LHCN-M2 (cell line): ENCODE measurements at places on chromosomes 4 and X.

DNA sequence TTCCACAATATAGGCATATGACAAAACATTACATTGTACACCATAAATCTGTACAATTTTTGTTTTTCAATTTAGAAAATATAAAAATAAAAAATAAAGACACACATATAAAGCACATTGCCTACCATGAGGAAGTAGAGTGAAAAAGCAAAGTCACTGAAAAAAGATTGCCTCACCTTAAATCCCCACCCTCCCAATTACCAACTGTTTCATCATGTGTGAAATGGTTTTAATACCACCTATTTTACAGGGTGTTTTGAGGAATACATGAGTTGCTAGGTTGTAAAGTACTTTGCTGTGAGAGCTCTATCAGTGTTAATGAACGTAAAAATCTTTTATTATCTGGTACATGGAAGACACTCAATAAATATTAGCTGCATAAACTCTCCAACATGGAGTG lies 373.6 kb upstream of the NDST3 start:
- DNase-seq: no peak

DNA sequence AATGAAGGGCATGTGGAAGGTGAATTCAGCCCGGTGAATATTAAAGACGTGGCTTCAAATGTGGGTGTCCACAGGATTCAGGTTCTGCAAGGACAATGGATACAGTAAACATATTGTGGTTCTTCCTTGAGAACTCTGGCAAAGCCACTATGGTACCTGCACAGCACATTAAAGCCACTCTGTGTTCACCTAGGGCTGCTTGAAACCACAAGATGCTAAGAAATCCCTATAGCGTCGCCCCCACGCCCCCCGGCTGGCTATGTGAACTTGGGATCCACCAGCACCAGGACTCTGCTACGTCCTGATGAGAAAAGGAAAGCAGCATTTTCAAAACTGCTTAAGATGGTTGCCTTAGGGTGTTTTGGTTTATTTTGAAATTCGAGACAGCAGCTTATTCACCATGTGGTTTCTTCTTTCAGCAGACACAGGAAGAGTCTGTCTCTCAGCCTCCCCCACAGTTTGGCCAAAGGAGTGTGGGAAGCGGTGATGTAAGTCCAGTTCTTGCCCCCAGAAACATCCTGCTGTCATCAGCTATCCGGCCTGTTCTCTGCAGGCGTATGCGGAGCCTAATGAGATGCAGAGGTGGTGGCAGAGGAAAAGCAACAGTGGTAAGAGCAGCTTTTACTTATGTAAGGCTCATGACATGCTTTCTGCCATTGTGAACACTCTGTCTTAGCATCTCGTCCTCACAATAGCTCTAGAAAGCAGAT lies 111.5 kb downstream of the AFAP1 start:
- DNase-seq: peak; percentile 95

DNA sequence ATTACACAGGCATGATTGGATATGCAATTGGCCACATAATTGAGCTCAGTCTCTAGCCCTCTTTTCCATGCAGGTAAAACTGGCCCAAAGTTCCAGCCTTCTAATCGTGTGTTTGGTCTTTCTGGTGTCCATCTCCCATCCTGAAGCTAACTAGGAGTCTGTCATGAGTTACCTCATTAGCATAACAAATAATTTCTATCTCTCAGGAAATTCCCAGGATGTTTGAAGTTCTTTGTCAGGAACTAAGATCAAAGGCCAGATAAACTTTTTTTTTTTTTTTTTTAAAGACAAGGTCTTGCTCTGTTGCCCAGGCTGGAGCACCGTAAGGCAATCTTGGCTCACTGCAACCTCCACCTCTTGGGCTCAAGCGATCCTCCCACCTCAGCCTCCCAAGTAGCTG lies 15.8 kb downstream of the ATXN3L start:
- DNase-seq: no peak

- DNase-seq: no peak
Measured at GRCh38 chr4:98921292-98921691, 7.6 kb downstream of the EIF4E start.

DNA sequence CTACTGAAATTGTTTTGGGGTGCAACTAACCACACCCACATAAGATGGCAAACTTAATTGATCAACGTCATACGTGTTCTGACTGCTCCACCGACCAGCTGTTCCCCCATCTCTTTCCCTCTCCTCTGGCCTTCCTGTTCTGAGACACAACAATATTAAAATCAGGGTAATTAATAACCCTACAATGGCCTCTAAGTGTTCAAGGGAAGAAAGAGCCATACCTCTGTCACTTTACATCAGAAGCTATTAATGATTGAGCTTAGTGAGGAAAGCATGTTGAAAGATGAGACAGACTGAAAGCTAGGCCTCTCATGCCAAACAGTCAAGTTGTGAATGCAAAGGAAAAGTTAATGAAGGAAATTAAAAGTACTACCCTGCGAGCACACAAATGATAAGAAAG lies 173.9 kb upstream of the FTHL17 start:
- no peak for DNase-seq

- DNase-seq: no peak
Measured at GRCh38 chrX:151974336-151975227, at the start of gene GABRE. GABRE (minus strand) TSS chrX:151974676; CDS start chrX:151974625, 51 bp downstream.

DNA sequence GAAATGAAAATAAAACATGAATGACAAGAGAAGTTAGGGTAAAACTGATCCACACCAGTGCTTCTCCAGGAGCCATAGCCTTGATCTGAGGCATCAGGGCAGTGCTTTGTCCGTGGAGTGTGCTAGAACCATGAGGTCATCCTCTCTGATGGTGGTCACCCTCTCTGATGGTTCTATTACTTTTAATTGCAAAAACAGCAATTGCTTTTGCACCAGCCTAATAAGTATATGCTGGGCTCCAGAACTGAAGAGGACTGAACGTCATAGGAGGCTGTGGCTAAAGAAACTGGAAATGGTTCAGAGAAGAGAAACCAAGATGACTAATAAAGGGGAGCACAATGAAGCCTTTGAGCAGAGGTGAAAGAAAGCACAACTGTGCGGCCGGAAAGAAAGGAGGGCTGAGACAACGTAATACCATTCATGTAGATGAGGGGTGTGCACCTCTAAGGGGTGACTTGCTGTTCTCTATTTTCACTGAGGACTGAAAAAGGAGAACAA lies 17.0 kb upstream of the TMEM154 start:
- DNase-seq: peak; percentile 81

DNA sequence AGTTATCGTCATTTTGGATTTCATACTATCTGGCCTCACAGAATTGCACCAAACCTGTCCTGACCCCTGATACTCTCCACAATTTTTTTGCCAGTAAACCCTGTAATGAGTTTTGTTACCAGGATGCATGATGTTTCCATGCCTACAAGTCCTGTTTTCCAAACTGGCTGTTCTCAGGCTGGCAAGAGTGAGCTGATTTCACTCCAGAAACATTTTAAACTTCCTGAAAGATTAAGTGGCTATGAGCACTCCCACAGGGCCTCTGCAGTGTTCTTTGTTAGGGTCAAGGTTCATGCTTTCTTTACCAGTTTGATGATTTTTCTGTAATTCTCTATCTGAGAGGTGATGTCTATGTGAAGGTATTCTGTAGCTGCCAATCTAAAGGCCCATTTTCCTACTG lies 31.7 kb upstream of the PDLIM3 start:
- peak; percentile 94 for DNase-seq

DNA sequence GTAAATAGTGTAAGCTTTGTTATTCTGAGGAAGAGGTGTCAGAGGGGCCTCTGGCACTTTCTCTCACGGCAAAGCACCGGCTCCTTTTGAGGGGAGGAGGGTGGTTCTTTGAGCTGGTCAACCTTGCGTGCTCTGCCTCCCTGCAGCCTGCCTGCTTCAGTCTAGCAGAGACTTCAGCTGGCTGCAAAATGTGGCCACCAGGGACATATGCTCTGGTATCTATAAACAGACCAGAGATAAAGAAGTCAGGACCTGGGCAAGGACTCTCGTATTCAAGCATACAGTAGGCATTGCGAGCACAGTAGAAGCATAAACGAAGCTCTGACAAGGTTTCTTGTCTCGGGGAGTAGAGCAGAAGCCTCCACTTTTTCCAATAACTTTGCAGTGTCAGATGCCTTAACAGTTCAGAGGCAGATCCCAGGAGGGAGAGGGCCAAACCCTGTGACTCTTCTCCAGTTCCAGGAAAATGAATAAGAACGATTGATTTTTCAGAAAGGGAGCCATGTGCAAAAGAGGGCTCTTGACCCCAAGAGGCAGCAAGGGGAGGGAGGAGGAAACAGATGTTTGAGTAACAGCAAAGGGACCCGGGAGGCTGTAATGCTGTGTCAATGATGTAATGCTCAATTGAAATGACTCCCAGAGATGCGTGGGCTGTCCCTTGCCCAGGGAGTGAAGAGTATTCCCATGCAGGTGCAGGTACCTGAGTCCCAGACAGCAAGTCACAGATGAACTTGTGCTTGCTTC lies 57.9 kb upstream of the TEX13D start:
- no peak for DNase-seq

DNA sequence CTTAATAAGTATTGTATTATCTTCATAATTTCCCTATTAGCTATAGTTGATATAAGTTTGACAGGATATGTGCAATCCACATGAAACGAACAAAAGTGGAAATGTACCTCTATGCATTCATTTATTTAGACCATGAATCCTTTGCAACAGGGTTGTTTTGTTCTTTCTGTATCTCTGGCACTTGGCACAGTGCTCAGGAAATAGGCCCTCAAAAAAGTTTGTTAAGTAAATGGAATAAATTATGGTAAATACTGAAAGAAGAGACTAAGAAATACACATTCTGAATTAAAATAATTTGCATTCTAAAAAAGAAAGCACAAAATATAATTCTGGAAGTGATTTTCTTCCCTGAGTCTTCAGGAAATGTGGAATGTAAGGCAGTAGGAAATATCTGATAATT lies 39.3 kb downstream of the TAPT1 start:
- no peak for DNase-seq

DNA sequence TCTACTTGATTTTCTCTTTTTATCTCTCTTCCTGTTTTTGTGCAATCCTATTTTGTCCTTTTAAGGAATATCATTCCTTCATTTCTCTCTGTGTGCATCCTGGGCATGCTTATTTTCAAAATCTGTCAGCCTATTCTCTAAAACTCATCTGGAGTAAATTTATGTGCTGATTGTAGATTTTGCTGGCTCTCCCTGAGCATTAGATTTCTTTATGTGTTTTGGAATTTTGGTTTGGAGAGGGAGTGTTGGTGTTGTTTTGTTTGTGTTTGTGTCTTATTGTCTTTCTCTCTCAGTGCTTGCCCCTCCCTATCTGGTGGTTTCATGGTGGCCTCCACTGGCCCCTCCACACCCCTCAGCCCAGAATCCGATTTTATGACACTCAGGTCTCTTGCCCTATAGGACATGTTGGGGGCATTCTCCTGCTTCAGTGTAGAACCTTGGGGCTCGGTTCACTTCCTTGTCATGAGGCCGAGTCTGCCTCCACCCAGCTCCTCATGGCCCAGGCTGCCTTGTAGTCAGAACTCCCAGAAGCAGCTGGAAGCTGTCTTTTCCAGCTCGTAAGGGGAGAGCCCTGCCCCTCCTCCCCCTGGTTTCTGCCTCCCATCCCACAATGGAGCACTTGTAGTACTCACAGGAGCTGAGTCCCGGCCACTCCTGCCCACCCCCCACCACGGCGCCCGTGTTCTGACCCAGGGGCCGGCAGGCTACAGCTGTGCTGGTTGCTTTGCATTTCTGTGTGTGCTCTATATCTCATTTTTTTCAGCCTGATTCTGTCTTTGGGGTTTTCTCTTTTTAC lies 24.5 kb upstream of the PJA1 start:
- no peak for DNase-seq

DNA sequence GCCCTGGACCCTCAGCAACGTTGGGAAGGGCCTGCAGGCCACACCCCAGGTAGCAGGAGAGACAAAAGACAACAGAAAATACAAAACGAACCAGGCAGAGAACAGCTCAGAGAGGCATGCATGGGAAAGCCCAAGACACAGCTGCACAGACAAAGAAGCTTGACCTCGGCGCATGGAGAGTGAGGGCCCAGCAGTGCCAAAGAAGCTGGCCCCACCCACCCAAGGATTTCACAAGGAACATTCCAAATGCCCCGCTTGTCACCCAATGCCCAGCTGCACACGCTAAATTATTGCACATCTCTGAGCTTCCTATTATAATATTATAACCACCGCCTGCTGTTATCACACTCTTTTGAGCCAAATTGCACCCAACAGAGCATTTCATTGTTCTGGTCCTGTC lies 147.7 kb upstream of the TBL1X start:
- peak; percentile 44 for DNase-seq

- DNase-seq: no peak
Measured at GRCh38 chrX:153935326-153935851, 552 bp upstream of the NAA10 start.

DNA sequence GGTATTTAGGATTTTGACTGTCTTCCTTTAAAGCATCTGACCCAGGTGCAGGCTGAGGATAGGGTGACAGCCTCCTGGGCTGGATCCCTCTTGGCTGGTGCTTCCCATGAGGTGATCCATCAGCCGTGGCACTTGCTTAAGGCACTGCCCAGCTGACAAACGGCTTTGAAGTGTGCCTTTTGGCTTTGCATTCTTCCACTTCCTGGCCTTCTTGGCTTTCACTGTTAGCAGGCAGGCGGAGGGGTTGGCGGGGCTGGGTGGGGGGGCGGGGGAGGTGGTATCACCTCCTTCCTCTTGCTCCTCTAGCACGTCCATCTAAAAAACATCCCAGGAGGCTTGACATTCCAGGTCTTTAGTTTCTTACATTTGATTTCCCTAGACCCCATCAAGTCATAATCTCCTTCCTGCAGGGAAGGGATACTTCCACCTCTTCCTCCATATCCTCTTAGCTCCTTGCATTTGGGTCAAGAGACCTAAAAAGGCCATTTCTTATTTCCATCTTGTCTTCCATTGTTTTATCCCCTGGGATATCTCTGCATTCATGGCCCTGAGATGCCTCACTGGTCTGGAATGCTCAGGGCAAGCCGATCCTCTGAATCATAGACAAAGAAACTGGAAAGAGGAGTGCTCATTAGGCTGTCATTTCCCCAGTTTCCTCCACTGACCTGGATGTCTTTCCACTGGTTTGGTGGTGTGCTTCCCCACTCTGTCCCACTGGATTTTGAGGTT lies 11.3 kb upstream of the APLN start:
- peak; percentile 89 for DNase-seq

DNA sequence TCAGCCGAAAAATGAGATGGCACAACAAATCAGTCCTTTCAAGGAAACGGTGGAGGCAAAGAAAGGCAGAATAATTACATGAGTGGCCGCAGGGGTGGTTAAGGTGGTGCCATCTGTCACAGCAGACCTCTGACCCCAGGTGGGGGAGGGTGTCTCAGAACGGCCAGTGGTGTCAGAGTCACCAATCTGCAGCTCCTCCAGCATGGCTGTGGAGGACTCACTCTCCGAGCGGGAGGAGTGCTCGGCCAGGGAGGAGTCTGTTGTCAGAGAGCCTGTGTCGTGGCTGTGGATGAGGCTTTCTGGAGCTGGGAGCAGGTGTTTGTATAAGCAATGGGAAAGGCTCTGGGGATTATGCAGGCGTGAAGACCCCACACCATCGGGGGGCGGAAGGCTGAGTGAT lies 130.3 kb upstream of the PDLIM3 start:
- no peak for DNase-seq

DNA sequence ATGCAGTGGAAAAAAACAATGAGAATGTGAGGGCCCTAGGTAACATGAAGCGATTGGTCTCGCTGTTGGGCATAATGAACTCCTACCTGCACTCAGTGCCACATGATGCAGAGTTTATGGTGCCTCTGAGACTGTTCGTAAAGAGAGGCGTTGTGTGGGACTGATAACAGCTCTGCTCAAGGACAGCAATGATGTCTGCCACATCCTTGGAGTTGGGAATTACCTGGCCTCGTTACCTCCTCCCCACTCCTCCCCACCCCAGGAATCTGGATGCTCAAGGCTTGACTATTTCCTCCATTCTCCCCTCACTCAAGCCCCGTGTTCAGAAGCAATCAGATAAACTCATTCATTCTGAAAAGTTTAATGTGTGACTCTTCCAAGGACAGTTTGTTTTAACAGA lies 148.0 kb upstream of the JADE1 start:
- DNase-seq: no peak
